ENCODE measurements at places on chromosomes 7 and 10.

GRCh38 chr10:5532307-5532605 is 7.5 kb downstream of the CALML3 start:
- DNase-seq, result no peak

GRCh38 chr10:131933016-131933695 is 32.3 kb downstream of the PPP2R2D start:
- DNase-seq, result no peak

DNA sequence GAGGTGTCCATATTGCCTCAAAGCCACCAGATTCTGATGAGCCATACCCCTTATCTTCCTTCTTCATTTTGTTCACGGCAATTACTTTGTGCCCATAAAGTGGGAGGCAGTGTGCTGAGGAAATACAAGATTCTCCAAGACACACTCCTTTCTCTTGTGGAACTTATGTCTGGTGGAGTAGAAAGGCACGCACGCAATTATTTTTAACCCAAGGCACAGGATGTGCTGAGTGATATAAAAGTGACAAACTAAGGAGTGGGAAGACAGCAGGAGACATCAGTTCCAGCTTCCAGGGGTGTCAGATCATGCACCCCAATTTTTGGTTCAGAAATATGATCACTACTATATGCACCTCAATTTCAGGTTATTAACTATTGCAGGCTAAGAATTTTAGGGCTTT is 94.7 kb upstream of the PDCD4 start:
- DNase-seq, result no peak

- DNase-seq, result no peak
Measured at GRCh38 chr7:37604078-37604477, 79.5 kb upstream of the GPR141 start.

DNA sequence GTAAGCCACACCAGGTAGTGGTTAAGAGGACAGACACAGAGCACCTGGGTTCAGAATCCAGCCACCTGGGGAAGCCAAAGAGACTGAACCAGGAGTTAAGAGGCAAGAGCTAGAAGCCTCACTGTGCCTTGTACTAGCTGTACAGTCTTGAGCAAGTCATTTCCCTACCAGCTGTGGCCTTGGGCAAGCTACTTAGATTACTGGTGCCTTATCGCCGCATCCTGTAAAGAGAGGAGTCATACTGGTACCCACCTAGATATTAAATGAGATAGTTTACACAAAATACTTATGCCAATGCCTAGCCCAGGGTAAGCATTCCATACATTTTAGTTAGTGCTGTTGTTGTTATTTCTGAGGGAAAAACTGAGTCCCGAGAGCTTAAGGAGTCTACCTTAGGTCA is 47.7 kb downstream of the HABP2 start:
- no peak for DNase-seq

- no peak for DNase-seq
Measured at GRCh38 chr7:95482424-95482823, 3.3 kb upstream of the ASB4 start.

DNA sequence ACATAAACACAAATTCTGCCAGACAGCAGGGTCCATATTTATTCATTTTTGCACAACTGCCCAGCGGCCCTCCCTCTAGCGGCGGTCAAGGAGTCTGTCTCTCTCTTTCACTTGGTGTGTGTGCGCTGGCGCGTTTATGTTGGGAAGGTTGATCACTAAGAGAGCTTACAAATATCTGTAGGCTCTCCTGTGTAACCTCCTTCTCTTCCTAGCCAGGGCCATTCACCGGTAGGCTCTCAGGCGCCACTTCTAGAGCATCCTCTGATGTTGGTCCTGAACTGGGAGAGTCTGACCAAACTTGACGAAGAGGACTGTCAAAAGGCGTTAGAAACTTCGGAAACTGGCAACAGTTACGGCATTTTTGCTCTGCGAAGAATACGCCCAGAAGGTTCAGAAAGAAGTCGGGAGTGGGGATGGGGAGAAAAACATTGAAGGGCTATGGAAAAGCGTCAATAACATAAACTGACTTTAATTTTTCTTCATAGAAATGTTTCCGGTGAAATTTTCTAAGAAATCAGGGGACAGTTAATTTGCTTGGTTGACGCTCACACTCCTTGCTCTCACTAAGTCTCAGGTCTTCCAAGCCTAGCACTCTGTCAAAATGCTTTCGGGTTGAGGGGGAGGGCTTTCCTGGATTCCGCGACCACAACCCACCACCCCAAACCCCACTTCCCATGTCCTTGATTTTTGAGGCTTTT is 731.1 kb downstream of the ZWINT start:
- DNase-seq, result no peak

DNA sequence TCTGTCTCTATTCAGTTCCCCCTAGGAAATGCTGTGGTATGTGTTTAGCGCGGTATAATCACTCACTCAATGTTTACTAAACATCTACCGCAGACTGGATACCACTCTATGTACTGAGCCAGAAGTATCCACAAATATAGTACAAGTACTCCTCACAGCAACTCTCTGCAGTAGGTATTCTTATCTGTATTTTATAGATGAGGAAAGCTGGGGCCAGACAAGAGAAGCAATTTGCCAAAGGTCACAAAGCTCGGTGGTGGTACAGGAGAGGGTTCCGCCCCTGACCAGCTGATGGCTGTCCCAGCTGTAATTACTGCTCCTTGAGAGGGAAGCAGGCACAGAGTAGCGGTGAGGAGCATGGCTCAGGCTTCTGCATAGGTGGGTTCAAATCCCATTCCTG is 184.1 kb downstream of the DOCK4 start:
- DNase-seq, result no peak

DNA sequence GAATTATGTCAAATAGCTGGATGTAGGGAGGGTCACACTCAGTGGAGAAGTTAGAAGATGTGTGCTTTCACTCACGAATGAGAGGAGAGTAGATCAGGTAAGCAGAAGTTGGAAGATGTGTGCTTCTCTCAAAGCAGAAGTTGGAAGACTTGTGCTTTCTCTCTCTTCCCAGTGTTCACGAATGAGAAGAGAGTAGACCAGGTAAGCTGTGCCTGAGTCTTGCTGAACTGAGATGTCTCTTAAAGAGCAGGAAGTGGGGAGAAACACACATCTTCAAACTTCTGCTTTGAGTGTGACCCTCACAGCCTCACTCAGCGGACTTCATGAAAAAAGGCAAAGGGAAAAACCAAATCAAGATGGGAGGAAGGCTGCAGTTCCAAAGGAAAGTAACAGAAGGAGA is 7.0 kb upstream of the TMEM243 start:
- no peak for DNase-seq

- no peak for DNase-seq
Measured at GRCh38 chr10:33325929-33326328, 8.5 kb downstream of the NRP1 start.
